ENCODE measurements at places on chromosomes 3 and 15.

DNA sequence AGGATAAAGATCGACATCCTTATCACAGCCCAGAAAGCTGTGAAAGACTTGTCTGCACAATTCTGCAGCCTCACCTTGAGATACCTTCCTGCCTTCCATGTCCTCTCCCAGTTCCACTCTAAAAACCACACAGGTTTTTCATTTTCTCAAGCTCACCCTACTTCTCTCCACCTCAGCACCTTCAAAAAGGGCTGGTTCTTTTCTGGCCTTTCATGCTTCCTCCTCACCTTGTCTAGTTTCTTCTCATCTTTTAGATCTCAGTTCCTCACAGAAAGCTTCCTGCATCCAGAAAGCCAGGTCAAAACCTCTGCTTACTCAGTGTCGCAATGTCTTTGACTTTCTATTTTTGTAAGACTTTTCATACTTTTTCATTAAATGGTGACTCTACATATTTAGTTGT lies 140.2 kb upstream of the STT3B start:
- DNase-seq: no peak

DNA sequence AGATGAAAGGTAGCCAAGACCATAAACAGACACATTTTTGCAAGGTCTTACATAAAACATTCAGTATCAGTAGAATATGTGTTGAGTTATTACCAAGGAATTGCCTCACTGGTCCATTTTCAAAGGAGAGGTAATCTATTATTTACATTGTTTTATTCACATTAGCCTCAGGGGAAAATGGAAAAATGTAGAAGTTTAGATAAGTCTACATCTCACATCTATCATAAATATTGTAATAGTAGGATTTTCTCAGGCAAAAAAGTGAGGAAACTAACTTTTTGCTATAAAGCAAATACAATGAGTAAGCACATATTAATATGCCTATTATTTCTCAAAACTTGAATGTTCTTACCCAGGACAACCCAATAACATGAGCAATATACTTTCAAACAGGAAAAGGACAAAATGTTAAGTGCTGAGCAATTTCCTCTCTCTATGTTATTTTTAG lies 184.6 kb upstream of the AGTR1 start:
- DNase-seq: no peak

GRCh38 chr15:46523701-46524100 lies 888.9 kb downstream of the SQOR start:
- DNase-seq: no peak

DNA sequence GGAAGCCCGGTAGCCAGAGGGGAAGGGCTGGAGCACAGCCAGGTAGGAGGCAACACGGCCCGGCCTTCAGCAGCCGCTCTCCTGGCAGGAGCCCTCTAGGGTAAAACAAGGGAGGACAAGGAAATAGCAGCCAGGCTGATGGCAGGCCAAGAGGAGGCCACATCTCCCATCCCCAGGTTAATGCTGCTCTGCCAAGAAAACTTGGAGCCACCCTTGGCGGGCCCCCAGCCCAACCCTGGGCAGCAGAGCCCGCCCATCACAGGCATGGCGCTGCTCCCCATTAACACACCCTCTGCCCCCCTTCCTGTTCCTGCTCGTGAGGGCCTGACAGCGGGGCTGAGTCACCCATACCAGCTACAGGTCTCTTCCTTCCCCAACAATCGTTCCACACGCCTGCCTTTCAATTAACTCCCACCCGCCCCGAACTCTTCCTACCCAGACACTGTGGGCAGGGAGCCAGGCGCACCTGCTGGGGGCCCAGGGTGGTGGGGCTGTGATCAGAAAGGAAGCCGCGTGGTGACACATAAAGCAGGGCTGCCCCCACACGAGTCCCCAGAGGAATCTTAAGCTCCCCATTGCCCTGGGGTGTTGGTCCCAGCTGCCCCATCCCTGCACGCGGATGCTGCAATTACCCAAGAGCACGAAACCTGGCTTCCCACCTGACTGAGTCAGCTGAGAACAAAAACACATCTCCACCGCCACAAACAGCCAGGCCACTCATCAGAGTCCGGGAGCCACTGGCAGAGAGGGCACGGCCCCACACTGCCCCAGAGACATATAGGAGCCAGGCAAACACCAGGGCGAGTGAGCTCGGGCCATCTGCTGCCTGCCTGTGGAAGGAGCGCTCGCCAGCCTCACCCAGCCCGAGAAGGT lies at the start of gene C15orf62:
Gene C15orf62, plus strand, starts transcription at position 707 of the 873 bp plus-strand sequence. CDS start 516 bp downstream, outside the sequence.
- peak; percentile 24 for DNase-seq

DNA sequence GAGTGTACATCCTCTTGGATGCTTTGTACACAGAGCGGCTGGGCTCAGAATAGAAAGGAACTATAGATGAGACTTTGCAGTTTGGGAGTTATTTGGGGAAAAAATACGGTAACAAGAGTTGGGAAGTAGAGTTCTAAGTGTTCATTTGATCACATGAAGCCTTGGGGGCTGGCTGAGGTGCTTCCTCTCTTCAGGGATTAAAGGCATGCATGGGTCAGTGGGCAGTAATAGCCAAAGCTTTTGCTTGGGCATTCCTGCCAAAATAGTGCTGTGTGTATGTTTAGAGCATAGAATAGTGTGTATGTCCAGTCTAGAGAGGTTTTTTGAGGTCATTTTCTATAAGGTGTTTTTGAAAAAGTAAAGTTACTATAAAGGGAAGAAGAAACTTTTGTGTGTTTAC lies 12.8 kb downstream of the AKAP13 start:
- no peak for DNase-seq

DNA sequence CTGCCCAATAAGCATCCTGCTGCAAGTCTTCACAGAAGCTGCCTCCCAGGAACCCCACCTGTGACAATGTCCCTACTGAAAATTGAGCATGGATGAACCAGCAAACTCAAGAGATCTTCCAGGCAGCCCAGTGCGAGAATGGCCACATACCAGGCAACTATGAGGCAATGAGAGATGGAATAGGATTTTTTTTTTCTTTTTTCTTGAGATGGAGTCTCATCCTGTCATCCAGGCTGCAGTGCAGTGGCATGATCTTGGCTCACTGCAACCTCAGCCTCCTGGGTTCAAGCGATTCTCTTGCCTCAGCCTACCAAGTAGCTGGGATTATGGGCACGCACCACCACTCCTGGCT lies 60.9 kb upstream of the ARL8B start:
- DNase-seq: no peak

- no peak for DNase-seq
Measured at GRCh38 chr15:39889601-39890000, 30.5 kb downstream of the GPR176 start.

DNA sequence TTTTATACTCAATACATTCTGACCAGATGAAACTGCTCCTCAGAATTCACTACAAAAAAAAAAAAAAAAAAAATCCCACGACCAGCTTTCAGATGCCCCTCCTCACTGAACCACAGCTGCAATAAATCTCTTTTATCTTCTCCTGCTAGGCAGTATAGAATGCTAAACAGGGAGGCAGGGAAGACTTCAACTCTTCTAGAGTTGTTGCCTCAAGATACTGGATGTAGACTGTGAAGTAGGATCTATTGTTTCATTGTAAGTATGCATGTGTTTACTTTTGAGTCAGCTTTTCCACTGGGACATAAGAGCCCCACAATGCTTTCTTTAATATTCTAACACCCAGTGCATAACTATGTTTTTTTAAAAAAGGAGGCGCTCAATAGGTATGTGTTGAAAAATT lies 401.4 kb downstream of the TBL1XR1 start:
- DNase-seq: no peak

GRCh38 chr15:76575274-76575673 lies 238.7 kb downstream of the ISL2 start:
- DNase-seq: no peak

DNA sequence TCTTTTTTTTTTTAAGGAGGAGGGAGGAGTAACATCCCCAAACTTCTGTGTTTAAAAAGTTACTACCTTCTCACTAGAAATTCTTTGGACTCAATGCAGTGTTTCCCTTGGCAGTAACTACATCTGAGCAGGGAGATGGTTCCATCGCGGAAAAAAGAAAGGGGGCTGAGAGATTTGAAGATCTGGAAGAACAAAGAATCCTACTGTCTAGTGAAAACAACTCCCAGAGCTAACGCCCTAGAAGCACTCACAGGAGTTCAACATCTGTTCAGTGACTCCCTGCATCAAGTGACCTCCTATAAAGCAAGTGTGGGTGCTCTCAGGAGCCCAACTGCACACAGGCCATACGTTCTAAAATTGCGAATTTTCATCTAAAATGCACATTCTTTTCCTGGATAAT lies 66.8 kb upstream of the PXYLP1 start:
- no peak for DNase-seq

GRCh38 chr3:190056742-190057141 lies 64.0 kb downstream of the P3H2 start:
- DNase-seq: no peak

GRCh38 chr3:117557464-117558090 lies 848.0 kb downstream of the TUSC7 start:
- no peak for DNase-seq

- no peak for DNase-seq
Measured at GRCh38 chr3:114442246-114442645, 148.4 kb downstream of the TIGIT start.

- DNase-seq: no peak
Measured at GRCh38 chr3:99434190-99434589, 204.2 kb upstream of the COL8A1 start.

DNA sequence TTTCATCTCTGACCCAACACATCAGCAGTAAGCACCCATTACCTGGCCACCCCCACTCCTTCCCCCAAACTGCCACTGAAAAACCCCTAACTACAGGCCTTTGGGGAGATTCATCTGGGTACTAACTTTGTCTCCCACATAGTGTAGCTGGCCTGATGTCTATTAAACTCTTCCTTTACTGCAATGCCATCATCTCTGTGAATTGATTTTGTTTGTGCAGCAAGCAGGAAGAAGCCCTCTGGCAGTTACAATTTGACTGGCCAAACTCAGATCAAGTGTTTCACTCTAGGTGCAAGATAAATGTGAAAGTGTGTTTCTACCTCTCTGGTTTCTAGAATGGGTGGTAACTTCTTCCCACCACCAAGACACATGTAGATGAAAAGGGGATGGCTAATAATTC lies 26.7 kb upstream of the OR5K4 start:
- DNase-seq: no peak

DNA sequence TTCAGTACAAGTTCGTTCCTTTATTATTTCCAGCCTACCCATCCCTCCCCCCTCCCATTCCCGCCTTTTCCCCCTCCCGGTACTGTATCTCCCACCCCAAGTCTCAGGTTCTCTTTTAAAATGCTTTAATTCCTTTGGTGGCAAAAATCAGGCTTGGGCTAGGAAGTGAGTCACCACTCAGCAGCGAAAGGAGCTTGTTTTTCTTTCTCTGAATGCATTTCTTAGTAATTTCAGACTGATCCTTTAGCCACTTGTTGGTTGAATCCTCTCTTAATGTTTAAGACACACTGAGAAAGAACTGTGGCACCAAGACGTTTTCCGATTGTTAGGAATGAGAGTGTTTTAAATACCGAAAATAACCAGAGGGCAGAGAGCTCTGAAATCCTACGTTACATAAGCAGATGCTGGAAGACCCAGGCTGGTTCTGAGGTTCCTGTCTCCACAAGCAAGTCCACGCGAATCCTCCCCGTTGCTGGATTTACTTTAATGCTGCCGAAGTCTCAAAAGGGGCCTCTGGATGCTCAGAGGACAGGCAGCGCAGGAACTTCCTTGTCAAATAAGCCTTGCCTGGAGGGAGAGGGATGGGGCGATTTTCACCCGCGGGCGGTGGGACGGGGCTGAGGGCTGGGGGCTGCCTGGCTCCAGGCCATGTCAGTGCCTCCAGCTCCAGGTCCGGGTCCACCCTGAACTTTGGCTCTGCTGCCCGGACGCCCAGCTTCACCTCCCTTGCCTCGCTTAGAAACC lies 854 bp upstream of the COL8A1 start:
- no peak for DNase-seq

- no peak for DNase-seq
Measured at GRCh38 chr3:55569033-55569599, 82.0 kb upstream of the WNT5A start.

GRCh38 chr3:41710646-41711388 lies 251.1 kb downstream of the ULK4 start:
- no peak for DNase-seq

DNA sequence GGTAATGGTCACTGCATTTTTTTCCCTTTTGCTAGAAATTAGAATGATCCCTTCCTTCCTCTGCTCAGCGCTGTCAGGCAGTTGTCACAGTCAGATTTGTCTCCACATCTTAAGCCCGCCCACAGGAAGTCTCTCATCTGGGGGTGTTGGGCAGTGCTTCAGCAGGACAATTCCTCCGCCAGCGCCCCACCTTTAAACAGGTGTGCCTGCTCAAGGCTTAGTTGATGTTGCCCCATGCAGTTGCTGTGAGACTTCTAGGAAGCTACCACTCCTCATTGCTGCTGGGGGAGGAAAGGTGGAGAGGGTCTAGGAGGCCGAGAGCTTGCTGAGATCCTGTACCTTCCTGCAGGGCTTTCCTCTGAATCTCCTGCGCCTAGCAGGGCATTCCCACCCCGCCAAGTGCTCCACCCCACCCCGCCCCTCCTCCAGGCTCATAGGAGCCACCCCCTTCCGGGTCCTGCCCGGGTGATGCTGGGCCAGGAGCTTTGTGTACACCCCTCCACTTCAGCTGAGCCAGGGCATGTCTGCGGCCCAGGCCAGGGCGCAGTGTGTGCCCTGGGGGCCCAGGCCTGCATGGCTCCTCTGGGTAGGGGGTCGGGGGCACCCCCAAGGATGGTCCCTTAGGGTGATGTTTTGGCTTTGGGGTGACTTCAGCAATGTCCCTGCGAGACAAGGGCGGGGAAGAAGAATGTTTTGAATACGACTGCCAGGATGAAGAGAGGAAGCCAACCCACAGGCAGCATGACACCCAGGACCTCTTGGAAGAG lies 68.7 kb downstream of the TRAK1 start:
- DNase-seq: no peak

DNA sequence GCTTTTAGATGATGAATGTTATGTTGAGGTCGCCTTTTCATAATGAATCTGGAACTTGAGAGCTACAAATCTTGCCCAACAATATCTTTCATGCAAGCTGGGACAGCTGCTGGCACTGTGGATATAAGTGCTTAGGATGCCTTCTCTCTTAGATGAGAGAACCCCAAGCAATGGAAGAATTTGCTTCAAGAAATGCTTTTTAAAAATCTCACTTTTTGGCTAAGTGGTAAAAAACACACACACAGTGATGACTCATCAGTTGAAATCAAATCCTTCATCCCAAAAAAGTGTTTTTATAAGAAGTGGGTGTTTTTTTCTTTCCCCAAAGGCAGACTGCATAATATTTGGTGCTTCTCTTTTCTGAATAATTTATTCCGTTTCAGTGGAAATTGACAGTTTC lies 38.4 kb upstream of the GALNT15 start:
- no peak for DNase-seq

DNA sequence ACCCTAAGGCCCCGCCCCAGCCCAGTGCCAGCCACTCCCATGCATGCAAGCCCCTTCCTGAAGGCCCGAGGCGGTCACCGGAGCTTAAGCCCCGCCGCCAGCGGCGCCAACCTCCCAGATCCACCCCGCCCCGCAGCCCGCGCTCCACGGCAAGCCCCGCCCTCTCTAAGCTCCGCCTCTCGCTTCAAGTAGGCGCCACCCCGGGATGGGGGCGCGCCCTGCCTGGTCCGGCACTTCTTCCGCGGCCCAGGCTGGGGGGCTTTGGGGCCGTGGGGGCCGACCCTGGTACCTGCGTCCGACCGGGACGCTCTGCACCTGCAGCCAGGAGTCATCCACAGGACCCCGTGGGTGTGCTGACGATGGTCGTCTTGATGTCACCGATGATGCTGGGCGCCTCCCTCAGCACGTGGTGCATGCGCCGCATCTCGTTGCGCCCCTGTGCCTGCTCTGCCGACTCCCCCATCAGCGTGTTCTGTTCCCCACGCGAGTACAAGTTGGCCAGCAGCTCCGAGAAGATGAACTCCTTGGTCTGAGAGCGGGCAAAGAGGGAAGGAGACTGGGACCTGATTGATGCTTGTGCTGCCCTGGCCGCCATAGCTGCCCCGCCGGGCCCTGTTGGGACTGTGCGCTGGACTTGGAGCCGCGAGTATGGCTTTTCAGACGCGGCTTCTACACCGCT lies 26.1 kb upstream of the CSPG4 start:
- peak; percentile 89 for DNase-seq
